ENCODE measurements at places on chromosomes 6 and 20.

DNA sequence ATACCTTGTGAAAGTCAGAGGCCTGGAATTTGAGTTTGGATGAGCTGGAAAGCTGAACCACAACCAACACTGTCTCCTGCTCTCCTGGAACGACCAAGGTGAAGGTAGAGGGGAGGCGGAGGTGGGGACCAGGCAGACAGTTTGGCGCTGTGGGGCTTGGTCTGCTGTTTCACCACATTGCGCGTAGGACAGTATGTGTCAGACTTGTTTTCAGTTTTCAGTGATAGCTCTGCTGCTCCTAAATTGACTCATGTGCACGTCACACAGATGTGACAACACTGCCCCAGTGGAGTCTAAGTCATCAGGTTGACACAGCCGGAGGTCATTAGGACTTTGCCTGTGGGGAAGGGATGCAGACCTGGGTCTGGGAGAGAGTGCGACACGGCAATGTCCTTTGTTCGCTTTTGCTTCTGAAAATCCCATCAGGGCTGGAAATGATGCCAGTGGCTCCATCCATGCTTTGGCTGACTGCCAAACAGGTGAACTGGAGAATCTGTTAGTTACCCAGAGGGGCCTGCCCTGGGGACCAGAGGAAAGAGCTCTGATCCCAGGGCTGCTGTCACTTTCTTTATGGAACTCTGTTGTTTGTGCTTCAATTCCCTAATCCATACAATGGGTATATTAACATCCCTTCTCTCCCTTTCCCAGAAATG, 255.5 kb downstream of the CDC5L start:
- peak; percentile 44 for DNase-seq

GRCh38 chr6:157253699-157254098, 69.6 kb downstream of the TMEM242 start:
- DNase-seq, result no peak

- peak; percentile 52 for DNase-seq
Measured at GRCh38 chr20:52312132-52312729, 120.7 kb upstream of the ZFP64 start.

DNA sequence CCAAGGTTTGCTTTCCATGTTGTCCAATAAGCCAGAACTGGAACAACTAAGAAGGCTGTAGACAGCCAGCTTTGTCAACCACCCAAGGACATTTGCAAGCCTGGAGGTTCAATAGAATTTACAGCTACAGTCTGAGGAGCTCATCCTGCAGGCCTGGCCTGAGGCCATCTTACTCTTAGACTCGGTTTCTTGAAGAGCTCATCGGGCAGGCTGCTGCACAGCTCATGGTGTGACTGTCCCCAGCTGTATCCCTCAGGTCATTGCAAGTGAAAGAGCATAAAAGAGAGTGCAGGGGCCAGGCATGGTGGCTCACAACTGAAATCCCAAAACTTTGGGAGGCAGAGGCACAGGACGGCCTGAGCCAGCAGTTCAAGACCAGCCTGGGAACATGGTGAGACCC, 96.9 kb upstream of the FOXQ1 start:
- DNase-seq, result no peak

DNA sequence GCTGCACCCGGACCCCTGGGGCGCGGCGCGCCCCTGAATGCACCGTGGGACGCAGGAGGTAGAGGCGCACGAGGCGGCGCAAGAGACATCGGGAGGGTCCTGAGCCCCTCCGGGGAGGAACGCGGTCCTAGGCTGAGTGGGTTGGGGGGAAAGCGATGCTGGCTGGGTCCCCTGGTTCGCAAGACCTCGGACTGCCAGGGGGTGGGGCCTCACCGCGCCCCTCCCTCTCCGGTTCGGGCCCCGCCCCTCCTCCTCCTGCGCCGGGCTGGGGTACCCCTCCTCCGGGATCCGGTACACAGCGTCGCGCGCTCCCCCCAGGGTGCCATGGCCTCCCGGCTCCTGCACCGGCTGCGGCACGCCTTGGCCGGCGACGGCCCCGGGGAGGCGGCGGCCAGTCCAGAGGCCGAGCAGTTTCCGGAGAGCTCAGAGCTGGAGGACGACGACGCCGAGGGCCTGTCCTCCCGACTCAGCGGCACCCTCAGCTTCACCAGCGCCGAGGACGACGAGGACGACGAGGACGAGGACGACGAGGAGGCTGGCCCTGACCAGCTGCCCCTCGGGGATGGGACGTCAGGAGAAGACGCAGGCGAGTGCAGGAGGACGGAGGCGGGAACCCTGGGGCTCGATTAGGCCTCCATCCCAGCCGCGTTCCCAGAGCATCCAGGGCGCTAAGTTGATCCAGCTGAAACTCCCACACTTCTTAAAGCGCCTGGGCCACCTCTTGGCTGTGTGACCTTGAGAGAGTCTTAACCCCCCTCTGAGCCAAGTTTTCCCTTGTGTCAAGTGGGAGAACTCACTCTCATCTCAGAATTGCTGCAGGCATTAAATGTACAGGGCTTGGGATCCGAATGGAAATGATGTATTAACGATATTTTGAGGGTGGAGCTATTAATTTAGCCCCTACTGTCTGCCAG, 541 bp downstream of the SNX21 start:
- peak; percentile 33 for DNase-seq

DNA sequence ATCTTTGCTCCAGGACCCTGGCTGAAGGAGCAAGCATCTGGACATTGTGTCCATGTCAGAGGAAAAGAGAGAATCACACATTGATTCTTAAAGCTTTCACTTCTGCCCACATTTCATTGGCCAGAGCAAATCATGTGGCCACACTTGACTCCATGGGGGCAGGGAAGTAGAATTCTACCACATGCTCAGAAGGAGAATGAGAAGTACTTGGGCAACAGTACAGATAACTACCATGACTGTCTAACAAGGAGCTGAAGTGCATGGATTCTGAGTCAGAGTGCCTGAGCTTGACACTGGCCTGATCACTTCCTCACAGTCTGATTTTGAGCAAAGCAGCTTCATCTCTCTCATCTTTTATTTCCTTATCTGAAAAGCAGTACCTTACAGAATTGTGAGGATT, 38.6 kb downstream of the GHRH start:
- DNase-seq, result no peak

DNA sequence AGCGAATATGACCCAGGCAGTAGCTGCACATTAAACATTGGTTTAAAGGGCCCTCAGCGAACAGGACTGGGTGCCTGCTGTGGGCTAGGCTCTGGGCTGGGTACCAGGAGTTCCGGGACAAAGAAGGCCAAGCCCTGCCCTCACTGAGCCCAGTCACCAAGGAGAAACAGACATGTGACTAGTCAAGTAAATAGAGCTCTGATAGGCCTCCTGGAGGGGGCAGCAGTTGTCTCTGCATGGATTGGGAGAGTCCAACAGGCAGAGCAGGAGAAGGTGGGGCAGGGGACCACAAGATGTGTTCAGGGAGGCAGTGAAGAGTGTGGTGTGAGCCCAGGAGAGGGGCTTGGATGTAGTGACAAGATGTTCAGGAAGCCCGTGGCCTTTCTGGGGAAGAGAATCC, 3.1 kb downstream of the HM13 start:
- DNase-seq, result no peak

DNA sequence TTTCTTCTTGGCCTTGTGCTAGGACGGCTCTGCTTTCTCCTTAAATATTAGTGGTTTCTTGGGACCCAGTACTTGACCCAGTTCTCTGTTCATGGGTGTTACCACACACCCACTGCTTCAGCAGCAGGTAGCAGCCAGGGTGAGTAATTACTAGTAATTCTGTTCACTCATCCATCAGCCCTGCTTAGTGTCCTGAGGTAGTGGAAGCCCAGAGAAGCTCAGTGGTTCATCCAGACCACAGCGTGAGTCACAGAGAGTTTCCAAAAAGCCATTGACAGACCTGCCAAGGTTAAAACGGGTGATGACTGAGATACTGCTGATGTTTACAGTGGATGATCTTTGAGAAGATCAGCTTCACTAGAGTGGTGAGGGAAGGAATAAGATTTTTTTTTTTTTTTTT, 51.7 kb upstream of the HINT3 start:
- DNase-seq, result peak; percentile 37

DNA sequence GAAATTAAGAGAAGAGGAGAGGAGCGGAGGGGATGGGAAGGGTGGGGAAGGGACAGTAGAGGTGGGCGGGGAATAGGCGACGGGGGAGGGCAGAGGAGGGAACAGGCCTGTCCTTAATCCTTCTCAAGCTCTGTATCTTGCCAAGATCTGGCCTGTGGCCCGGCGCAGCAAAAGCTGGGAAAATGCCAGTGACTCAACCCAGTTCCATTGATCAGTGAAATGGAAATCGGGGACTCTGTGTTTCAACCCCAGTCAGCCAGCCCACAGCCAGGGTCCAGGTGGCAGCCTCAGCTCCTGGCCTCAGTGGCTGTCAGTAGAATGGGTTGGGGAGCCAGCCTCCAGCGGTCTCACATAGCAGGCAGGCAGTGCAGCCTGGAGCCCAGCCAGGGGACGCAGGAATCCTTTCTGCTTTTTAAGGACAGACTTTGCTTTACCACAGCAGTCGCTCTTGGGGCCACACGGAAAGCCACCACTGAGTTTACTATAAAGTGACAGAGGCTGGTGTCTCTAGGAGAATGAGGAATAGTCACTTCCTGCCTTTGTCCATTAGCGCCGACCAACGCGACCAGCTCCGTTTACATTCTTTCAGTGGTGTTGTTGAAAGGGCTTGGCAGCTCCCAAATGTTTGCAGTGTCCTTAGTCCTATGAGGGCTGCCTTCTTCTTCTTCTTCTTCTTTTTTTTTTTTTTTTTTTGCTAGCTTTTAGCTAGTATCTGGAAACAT, 128.0 kb downstream of the RIN2 start:
- DNase-seq, result no peak

DNA sequence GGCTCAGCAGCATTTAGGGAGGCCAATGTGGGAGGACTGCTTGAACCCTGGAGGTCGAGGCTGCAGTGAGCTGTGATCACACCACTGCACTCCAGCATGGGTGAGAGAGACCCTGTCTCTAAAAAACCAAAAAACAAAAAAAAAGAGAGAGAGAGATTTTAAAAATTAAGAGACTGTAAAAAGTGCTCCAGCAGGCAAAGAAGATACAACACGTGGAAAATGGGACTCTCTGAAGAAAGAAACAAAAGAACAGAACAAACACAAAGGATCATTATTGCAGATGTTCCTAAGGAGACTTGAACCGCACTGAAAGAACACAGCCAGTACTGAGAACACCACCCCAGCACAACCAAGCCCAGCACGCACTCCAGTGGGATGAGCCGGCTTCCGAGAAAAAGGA, 74.2 kb downstream of the TAF4 start:
- DNase-seq, result no peak

- DNase-seq, result no peak
Measured at GRCh38 chr6:17957498-17957897, 29.9 kb downstream of the KIF13A start.

DNA sequence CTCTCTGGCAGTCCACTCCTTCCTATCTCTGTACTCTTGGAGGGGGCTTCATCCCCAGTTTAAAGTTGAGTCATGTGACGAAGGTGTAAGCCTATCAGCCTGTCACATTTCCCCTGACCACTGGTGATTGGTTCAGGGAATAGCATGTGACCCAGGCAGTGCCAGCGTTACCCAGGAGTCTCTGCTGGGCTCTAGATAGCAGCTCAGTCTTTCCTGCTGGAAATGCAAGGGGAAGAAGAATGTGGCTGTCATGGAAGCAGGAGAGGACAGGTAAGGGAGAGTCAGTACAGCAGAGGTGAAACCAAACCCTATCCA, 35.6 kb upstream of the NFATC2 start:
- DNase-seq, result no peak

GRCh38 chr6:63371104-63371715, 51.4 kb upstream of the LGSN start:
- DNase-seq, result no peak

GRCh38 chr6:142927271-142927580, 17.8 kb downstream of the HIVEP2 start:
- no peak for DNase-seq

GRCh38 chr6:169141671-169142537, 111.7 kb downstream of the THBS2 start:
- no peak for DNase-seq

DNA sequence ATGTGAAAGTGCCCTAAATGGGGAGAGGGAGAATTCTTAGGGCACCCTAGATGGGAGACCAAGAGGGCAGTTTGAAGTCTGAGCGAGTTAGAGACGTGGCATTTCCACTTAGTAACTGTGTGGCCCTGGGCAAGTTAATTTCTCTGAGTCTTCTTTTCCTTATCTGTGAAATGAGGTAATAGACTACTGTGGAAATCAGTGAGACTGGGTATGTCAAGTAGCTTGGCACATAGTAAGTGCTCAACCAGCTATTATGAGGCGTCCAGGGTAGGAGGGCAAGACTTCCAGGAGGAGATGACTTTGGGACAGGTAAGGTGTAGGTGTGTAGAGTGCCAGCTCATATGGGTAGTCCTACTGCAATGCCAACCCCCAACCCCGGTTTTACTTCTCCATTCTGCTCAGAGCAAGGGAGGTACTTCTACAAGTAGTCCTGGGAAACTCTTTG, 770 bp downstream of the KIF3B start:
- no peak for DNase-seq

DNA sequence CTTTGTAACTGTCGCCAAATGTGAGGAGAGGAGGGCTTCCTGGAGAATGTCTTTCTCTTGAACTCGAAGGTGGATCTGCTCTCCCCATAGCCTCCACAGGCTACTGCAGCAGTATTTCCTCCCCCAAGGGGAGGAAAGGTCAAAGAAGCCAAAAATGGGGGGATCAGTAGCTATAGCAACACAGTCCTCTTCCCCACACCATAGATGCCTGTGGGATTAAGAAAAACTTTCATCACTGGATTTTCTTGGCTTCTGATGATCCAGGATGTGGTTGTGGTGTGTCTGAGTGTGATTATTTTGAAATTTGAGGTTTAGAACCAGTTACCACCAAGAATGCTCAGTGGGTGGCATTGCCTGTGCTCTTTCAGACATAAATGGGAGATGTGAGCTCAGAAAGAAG, 140.1 kb upstream of the SPACA1 start:
- DNase-seq, result no peak

Measured in stimulated activated CD4-positive, alpha-beta T cell treated with anti-CD3 and anti-CD28 coated beads, TNF-alpha, amount 100 ng/mL, for 48 hours (primary cell).